ENCODE measurements at places on chromosomes 1 and 21.

- DNase-seq: no peak
Measured at GRCh38 chr1:1915911-1916840, 1.1 kb downstream of the CALML6 start.

- no peak for DNase-seq
Measured at GRCh38 chr1:230143534-230143933, 76.5 kb downstream of the GALNT2 start.

DNA sequence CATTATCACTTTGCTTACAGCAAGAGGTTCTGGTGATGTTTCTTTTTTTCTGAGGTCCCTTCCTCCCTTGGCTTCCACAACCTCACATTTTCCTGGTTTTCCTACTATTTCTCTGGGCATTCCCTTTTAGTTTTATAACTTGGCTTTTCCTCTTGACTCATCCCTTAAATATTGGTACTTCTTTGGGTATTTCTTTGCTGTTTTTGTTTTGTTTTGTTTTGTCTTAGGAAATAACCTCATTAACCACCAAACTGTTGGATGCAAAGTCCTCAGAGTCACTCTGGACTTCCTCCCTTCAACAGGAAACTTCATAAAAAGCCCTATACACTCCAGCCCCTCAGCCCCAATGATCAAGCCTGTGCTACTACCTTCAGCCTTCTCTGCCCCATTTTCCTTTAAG, 211.1 kb downstream of the DUSP10 start:
- no peak for DNase-seq

DNA sequence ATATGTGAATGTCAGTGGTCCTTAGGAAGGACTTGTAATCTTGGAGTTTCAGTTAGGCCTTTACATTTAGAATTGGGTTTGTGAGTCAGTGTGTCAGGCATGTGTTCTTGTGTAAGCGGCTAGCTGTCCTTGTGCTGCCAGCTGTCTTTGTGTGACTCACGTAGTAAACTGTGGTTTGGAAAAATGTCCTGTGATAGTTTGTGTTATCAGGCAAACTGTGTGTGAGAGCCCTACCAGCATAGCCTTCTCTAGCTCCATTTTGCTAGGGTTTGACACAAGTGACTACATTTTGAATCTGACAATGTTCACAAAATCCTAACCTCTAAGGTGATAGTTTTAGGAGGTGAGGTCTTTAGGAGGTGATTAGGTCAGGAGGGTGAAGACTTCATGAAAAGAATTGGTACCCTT, 6.9 kb upstream of the SLC35D1 start:
- no peak for DNase-seq

DNA sequence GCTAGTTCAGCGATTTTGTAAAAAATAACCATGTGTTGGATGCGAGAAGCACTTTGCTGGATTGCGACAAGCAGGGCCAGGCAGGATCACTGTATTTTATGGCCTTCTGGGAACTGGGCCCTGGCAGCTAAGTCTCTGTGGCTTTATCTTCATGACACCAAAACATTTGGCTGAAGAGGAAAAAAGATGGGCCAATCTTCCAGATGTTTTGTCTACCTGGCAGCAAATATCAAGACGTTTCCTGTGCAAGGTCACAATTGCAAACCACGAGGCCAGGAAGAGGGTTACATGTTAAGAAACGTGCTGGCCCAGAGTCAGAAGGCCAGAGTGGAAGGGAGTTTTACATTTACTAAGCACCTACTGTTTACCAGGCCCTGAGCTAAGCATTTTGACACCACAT, 22.1 kb downstream of the GRIK3 start:
- DNase-seq: no peak

DNA sequence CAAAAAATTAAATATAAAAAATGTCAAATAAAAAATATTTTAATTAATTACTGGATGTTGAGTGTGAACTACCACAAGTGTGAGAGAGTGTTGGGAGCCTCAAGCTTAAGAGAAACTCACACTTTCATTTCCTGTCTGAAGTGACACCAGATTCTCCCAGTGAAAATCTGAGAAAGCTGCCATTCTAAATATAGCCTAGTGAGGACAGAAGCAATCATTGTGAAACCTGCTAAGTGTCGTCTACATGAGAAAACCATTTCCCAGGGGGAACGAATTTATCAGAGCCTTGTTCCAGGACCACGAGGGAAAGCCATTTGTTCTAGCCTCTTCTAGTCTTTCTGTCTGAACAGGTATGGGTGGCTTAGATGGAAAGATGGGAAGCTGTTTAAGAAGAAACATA, 329.3 kb upstream of the PRMT6 start:
- no peak for DNase-seq

DNA sequence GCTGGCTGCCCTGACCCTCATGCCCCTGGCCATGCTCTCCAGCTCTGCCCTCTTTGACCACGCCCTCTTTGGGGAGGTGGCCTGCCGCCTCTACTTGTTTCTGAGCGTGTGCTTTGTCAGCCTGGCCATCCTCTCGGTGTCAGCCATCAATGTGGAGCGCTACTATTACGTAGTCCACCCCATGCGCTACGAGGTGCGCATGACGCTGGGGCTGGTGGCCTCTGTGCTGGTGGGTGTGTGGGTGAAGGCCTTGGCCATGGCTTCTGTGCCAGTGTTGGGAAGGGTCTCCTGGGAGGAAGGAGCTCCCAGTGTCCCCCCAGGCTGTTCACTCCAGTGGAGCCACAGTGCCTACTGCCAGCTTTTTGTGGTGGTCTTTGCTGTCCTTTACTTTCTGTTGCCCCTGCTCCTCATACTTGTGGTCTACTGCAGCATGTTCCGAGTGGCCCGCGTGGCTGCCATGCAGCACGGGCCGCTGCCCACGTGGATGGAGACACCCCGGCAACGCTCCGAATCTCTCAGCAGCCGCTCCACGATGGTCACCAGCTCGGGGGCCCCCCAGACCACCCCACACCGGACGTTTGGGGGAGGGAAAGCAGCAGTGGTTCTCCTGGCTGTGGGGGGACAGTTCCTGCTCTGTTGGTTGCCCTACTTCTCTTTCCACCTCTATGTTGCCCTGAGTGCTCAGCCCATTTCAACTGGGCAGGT, 3.8 kb downstream of the GPR61 start:
- DNase-seq: no peak

DNA sequence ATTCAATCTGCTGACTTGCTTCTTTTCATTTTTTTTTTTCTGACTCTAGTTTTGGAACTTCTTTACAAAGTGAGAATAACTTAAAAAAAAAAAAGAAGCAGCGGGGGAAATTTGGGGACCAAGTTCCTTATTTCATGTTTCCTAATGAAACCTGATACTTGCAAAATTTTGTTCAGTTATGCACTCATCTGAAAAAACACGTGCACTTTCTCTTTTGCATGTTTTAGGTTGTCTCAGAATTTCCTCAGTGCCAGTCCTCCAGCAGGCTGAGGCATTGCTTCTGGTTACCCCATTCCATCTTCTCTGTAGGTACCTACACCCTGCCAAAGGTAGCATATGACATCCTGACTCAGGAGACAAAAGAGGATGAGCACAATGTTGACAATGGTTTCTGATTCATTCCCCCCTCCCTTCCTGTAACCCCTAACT, 299.7 kb downstream of the GRIK1 start:
- no peak for DNase-seq

DNA sequence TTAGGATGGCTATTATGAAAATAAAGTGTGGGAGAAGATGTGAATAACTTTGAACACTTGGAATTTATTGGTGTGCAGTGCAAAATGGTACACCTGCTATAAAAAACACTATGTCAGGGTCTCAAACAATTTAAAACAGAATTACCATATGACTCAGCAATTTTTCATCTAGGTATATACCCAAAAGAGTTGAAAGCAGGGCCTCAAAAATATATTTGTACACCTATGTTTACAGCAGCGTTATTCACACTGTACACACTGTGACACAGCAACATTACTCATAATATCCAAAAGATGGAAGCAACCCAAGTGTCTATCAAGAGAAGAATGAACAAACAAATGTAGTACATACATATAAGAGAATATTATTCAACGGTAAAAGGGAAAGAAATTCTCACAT, 75.8 kb downstream of the SPATA6 start:
- no peak for DNase-seq

DNA sequence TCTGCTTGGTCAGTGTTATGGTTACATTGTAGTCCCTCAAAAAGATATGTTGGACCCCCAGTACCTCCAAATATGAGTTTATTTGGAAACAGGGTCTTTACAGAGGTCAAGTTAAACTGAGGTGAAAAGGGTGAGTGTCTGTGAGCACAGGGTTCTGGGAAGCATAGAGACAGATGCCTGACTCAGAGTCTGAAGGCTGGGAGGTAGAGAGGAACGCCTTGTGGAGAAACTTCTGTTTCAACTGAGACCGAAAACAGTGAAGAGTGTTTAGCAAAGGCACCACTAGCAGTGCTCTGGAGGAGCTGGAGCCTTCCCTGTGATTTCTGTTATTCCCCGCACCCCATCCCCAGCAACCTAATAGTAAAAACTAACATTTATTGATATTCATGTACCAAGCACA, 65.2 kb upstream of the LRRC8D start:
- no peak for DNase-seq

DNA sequence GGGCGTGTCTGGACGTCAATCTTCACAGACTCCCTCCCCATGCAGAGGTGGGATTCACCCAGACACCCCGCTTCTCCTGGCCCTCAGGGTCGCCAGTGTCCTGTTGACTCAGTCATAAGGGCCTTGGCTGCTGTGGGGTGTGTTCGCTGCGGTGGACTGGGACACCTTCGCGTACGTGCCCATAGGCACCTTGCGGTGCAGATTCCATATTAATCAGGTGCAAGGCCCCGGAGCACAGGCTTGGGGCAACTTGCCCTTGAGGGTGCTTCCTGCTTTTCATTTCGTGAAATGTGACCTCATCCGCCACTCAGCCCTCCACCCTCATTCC, 398 bp upstream of the SLC30A10 start:
- no peak for DNase-seq

- DNase-seq: no peak
Measured at GRCh38 chr1:24862775-24863483, 67.1 kb downstream of the RUNX3 start.

DNA sequence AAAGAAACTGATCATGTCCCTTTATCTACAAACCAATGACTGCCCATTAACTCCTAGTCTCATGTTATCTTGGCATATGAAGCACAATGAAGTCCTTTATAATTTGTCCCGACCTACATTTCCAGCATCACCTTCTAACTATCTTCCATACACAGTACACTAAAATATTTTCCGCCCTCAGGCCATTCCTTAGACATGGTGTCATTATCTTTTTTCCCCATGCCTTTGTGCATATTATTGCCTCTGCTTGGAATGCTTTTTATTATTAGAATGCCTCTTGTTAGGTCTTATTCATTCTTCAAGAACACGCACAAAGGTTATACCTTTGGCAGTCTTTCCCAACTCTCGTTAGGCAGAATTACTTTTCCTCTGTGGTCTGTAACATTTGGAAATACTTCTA, 39.6 kb downstream of the ATG4C start:
- DNase-seq: no peak

DNA sequence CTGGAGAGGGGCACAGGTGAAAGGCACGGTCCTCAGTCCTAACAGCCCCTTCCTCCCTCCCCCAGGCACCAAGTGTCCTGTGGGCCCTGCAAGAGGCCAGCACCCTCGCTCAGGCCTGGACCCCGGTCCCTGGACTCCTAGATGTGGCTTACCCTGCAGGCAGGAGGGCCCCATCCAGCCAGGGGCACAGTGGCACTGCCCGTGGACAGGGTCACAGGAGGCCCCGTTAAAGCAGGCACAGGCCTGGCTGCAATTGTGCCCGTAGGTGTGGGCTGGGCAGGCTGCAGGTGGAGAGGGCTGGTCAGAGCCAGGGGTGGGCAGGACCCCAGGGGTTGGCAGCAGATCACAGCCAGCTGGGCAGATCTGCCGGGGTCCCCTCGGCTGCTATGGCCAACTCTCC, 44.5 kb downstream of the ARHGEF16 start:
- DNase-seq: no peak

- no peak for DNase-seq
Measured at GRCh38 chr1:20921285-20921684, 134.2 kb upstream of the HP1BP3 start.

- no peak for DNase-seq
Measured at GRCh38 chr1:86798608-86799291, 94.4 kb downstream of the SH3GLB1 start.

DNA sequence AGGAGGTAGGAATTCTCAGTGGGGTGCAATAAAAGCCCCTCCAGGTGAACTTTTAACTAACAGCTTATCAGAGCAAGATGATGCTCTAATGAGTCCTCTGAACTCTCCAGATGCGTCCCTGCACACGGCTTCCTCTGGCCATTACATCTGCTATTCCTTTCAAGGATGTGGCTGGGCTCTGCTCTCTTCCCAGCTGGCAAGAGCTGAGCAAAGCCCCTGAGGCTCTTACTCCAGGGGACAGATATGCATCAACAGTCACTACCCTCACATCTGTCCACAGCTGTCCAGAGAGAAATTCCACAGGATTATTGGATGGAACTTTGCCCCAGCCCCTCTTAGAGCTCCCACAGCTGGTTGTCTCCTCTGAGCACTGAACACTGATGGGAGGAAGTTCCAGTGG, 267.8 kb downstream of the C1orf94 start:
- no peak for DNase-seq

DNA sequence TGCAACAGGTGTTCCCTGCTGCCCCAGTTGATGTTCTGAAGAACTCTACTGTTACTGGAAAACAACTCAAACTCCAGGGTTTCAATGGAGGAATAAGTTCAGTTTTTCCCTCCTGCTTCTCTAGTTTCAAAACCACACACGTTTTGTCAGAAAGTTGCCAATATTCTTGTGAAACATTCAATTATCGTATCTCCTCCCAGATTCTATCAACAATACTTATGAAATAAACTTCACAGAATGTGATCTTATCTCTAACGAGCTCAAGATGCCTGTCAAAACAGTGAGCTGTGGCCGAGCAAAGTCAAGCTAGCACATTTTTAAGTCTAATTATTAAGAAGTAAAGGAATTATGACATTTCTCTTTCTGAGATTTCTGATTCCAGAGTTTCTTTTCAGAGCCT, 4.7 kb downstream of the OR2B11 start:
- DNase-seq: no peak

DNA sequence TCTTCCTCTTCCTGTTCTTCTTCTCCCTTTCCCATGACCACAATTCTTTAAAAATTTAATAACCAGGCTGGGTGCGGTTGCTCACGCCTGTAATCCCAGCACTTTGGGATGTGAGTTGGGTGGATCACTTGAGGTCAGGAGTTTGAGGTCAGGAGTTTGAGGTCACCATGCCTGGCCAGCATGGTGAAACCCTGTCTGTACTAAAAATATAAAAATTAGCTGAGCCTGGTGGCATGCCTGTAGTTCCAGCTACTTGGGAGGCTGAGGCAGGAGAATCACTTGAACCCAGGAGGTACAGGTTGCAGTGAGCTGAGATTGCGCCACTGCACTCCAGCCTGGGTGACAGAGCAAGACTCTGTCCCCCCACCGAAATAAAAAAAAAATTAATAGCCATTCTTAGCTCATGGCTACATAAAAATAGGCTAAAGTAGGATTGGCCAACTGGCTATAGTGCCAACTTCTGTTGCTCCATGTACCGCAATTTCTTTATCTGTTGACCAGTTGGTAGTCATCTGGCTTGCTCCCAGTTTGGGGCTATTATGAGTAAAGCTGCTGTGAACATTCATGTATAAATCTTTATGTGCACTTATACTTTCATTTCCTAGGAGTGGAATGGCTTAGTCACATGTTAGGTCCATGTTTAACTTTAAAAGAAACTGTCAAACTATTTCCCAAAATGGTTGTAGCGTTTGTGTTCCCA, 136.3 kb downstream of the PEX14 start:
- no peak for DNase-seq

All from activated naive CD8-positive, alpha-beta T cell treated with anti-CD3 and anti-CD28 coated beads for 36 hours (primary cell).